ENCODE measurements at places on chromosomes 1 and 21.

DNA sequence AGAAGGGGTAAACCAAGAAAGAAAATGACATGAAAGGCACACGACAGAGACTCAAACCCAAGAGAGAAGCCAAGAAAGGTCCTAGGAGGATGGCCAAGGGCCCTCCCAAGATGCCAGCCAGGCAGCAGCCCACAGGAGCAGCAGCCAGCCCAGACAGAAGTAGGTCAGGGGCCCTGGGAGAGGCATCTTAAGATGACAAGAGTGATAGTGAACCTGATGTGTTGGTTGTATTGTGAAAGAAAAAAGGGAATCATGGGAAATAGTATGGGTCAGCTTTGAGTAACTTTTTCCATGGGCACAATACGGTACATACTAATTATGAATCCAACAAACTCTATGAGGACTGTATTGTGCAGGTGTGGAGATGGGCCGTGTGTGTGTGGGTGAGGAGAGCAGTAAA lies 3.3 kb downstream of the CCSAP start:
- DNase-seq: no peak

- no peak for DNase-seq
Measured at GRCh38 chr1:29673228-29673500, 436.8 kb downstream of the PTPRU start.

GRCh38 chr1:65820983-65821382 lies 28.3 kb downstream of the PDE4B start:
- no peak for DNase-seq

DNA sequence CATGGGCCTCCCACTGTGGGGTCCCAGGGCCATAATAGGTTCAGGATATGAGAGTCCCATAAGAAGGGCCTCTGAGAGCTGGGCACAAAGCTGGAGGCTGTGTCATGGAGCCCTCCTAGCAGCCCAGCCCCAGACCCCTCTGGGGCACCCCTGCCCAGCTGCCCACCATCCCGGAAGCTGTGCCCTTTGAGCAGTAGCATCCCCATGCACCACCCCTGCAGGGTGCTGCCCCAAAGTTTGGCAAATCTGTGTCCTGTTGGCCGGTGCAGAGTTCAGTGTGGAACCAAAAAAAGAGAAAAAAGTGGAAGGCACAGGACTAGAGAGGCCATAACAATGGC lies 17.6 kb downstream of the TNNT2 start:
- DNase-seq: no peak
